Kidney tubule cell (primary cell): ENCODE measurements at places on chromosomes 13 and 19.

DNA sequence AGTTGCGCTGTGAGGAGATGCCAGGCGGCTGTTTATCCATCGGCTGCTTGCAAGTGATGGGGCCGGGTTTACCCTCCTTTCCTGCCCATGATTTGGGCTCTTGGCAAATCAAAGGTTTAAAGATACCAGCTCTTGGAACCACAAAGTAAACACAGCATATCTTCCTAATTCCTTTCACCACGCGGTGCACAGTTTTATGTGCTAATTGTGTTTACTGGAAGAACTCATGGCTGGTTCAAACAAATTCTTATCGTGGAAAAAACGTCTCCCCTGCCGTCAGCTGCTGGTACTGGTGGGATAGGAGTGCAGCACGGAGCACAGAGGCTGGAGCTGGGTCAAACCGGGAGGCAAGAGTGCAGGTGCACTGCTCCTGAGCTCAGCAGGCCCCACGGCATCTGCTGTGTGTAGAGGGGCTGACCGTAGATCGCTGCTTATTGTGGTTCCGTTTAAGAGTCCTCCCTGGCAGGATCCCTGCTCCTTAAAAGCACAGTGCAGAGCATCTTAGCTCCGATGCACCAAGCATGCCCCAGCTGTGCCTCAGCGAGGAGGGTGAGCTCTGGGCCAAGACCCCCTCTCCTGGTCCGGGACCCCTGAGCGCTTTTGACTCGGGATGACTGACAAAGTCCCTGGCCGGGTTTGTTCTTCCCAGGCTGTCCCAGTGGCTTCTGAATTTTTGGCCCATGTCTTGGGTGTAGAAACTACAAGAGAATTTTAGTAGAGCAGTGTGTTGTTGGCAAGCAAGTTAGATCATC, 51.3 kb upstream of the GAS6 start:
- no peak for DNase-seq

DNA sequence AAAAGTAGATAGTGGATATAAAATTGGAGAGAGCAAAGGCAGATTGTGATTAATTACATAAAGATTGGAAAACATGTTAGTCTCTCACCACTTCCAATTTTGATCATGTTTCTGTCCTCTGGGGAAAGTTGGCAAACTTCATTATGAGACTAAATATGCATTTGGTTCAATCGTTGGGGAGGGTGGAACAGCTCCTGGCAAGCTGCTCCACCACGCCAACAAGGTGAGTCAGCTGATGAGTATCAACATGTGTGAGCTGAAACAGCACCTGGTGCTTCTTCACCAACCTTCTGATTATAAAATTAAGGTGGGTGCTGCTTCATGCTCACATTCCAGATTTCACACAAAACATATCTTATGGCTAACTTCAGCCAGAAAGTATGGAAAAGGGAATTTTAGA, 1784.6 kb downstream of the SLITRK5 start:
- DNase-seq: peak; percentile 71

GRCh38 chr13:20721454-20722357, 18.2 kb downstream of the IL17D start:
- peak; percentile 51 for DNase-seq

DNA sequence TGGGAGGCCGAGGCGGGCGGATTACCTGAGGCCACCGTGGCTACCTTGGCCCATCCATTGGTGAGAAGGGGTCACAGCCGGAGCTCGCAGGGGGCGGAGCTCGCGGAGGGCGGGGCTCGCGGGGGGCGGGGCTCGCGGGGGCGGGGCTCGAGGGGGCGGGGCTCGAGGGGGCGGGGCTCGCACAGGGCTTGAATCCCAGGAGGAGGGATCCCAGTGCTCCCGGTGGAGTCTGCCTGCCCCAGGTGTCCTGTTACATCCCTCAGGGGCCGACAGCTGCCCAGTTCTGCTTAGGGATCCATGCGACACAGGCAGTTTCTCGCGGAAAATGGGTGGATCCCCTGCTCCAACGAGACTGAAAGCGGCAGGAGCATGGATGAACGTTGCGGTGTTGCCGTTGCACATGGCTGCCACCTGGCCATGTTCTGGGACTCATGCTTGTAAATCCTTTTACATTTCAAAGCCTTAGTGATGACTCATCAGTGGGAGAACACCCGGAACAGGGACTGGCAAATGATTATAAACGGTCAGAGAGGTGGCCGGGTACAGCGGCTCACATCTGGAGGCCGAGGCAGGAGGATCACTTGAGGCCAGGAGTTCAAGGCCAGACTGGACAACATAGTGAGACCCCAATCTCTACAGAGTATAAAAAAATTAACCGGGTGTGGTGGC, 25.1 kb downstream of the TMPRSS9 start:
- DNase-seq: peak; percentile 94

DNA sequence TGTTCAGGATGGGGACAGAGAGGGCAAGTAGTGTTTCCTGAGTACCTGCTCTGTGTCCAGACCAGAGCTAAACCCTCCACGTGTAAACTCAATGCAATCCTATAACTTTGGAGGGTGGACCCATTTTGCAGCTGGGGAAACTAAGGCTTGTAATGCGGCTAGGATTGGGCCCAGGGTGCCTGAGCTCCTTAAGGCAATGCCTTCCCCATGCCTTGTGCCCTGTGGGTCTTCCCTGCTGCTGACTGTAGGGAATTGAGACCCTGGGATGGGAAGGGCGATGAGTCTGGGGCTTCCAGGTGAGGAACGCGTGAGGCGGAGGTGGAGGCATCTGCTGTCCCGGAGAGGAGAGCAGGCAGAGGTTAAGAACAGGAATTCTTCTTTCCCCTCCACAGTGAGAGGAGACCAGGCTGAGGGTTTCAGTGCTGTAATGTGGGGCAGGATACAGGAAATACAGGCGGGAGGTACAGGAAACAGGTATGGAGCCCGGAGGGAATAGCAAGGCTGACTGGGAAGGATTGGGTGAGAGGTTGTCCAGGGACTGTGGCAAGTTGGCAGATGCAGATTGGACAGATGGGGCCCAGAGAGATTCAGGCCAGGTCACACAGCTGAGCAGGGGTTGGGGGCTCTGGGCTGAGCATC, 19.2 kb downstream of the SLC27A1 start:
- no peak for DNase-seq

DNA sequence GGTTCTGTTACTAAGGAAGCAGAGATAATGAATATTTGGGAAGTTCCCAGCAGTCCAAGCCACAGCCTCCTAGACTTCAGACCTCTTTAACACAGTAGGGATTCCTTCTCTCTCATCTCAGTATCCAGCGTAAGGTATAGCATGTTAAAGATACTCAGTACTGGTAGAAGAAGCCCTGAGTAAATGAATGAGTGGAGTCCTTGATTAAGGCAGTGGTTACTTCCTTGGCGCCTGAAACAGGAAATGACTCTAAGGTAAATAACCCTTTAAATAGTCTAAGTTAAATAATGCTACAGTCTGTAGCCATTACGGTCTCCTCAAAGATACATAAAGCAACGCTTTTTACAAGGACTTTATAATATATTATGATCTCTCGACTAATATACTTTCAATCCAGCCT, 650.8 kb upstream of the MIR17HG start:
- DNase-seq: peak; percentile 32

GRCh38 chr13:53198017-53198416, 169.4 kb downstream of the OLFM4 start:
- DNase-seq: no peak

- no peak for DNase-seq
Observed at GRCh38 chr13:112715210-112715609, 25.4 kb downstream of the ATP11A start.

GRCh38 chr13:41976476-41976875, 15.6 kb upstream of the VWA8 start:
- no peak for DNase-seq

- DNase-seq: no peak
Observed at GRCh38 chr19:51096473-51097165, 11.6 kb downstream of the CTU1 start.

DNA sequence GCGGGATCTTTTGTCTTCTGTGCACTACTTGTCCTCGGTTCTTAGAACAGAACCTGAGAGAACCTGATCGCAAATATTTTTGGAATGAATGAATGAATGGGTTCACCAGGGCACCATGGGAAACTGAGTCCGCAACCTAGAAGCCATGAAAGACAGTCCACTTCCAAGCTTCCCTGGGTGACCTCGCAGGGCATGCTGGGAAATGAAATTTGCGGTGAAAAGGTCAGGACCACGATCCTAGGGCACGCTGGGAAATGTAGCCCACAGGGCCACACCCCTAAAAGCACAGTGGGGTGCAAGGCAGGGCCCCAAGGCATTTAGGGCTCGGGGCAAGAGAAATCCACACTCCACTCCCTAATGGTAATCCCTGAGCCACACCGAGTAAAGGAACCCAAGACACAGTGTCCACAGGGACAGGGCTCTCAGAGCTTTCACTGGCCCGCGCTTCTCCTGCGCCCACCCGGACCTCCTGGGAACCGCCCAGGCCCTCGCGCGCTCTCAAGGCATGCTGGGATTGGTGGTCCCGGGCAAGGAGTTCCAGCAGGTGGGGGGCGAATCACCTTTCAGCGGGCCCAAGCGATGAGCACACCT, 1.1 kb upstream of the PPP1R12C start:
- DNase-seq: peak; percentile 23

- no peak for DNase-seq
Observed at GRCh38 chr19:54795758-54796157, 7.7 kb upstream of the KIR2DL4 start.

DNA sequence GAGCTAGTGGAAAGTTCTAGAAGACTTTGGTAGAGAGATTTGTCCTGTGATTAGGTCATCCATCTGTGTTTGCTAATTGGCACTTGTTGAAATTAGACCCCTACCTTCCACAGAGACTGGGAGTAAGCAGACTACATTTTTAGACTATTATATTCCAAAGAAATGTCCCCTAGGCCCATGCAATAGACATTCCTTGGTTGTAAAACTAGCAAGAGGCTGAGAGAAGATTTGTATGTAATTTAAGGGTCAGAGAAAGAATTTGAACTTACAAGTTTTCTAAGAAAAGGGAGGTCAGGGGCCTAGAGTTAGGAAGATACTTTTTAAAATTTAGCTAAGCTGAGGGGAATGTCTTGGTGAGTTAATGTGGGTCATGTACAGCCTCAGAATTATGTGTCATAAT, 470.7 kb upstream of the SLITRK1 start:
- DNase-seq: no peak

- no peak for DNase-seq
Observed at GRCh38 chr19:947090-947706, 21.4 kb downstream of the ARID3A start.

DNA sequence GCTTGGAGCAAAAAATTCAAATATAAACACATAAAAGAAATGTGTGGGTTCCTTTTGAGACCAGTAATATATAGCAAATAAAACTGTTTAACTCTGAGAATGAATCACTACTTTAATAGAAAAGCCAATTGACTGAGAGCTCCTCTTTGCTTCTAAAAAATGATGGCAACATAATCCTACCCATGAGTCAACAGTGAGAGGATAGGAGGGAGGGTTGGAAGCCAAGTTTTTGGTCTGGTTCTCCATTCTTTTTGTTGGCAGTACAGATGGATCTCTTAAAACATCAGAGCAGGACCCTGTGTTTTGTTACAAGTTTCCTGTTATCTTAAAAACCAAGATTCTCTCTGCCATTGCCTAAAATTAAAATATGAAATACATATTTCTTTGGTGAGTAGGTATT, 50.0 kb upstream of the POSTN start:
- DNase-seq: peak; percentile 37

DNA sequence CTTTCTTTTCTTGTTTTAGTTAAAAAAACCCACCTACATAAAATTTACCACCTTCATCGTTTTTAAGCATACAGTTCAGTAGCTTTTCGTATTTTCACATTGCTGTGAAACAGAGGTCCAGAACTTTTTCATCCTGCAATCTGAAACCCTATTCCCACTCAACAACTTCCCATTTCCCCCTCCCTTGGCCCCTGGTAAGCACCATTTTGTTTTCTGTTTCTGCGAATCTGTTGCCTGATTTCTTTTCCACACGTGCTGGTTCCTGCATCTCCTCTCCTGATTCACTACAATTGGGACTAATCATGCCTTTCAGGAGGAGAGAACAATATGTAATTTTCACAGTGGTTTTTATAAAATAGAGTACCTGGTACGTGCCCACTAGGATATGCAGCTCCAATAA, 149.2 kb upstream of the RNF113B start:
- DNase-seq: no peak
